ENCODE measurements at places on chromosomes 3 and 15.
A peak's percentile ranks its signal among the peaks of the same experiment; 100 is the strongest.

GRCh38 chr15:24919446-24919845 is 35.3 kb upstream of the SNRPN start:
- no peak for DNase-seq

GRCh38 chr3:125157183-125157582 is 55.4 kb downstream of the SLC12A8 start:
- DNase-seq = no peak

DNA sequence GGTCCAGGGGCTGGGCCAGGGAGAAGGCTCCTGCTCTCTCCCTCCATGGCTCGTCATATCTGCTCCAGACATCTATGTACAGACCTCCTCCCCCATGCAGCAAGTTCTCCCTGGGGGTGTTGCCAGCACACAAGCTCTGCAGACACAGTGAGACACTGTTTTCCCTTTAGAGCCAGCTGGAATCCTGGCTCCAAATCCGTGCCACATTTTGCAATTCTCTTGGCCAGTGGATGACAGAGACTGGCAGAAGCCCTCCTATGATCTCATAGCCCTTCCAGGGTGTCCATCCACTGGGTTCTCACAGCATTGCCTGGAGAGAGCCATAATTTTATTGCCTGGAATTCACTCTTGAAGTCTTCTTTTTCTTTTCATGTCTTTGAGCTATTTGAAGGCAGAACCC is 203.9 kb downstream of the TLE3 start:
- no peak for DNase-seq

- no peak for DNase-seq
Measured at GRCh38 chr3:117728226-117728625, 1018.6 kb downstream of the TUSC7 start.

DNA sequence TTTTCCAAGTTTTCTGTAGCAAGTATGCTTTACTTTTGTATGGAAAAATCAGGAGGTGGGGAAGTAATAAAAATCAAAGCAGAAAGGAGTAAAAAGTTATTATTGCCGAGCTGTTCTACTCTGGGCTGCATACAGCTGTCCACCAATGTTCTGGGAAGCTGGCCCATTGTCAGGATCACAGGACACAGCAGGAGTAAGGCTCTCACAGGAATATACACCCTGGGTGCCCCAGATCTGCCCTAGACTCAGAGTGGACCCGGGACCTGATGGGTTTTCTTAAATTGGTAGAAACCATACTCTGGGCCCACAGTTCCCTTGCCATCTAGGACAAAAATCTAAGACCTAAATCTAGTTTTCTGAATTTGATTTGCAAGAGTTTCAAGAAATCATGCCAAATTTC is 60.4 kb downstream of the TNIK start:
- no peak for DNase-seq

GRCh38 chr3:48187579-48188265 is 495 bp downstream of the CDC25A start:
- no peak for DNase-seq

DNA sequence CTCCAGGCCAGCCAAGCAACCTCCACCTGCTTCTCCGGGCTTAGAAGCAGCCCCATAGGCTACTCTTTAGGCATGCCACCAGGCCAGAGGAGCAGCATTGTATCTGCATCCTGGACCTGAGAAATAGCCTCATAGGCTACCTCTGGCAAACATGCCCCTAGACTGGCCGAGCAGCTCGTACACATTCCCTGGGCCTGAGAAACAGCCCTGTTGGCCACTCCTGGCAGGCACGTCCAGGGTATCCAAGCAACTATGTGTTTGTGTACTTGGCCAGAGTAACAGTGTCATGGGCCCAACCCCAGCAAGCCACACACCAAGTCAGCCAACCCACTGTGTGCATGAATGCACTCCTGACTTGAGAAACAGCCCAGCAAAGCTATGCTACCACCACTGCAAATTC is 498.7 kb upstream of the CDIN1 start:
- DNase-seq = no peak

GRCh38 chr3:180199417-180199995 is 162.8 kb upstream of the PEX5L start:
- DNase-seq = no peak

GRCh38 chr3:175005881-175006280 is 146.7 kb downstream of the NAALADL2 start:
- DNase-seq = no peak

GRCh38 chr15:71149646-71150557 is 34.6 kb downstream of the THSD4 start:
- no peak for DNase-seq

DNA sequence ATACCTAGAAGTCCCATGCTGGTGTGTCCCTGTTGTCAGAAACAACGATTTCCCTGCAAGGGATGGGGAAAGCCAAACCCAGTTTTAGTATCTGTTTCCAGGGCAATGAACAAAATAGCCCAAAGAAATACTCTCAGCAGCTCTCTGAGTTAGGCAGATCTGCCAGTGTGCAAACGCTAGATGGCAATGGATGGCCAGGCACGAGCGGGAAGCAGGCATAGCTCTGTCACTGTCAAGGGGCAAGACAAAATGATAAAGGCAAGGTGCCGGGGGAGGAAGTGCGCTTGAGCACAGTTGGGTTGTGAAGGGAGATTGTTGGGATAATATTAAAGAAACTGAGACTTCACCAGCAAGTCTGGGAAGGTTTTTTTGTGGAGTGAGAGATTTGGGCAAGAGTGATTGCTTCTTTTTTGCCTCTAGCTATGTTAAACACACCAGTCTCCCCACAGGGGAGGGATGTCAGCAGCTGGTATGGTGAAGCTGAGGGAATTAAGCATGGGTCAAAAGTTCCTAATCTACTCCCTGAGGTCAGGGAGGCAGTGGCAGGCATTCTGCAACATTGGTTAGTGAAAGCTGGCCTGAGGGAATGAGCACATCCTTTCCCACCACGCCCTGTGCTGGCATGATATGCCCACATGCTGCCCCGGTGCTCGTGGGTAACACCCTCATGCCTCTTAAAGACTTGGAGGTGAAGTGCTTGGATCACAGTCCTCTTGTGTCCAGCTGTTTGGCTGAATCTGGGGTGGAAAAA is 117.5 kb downstream of the PDCD6IP start:
- no peak for DNase-seq

GRCh38 chr3:48123346-48123745 is 64.9 kb downstream of the CDC25A start:
- DNase-seq = no peak

DNA sequence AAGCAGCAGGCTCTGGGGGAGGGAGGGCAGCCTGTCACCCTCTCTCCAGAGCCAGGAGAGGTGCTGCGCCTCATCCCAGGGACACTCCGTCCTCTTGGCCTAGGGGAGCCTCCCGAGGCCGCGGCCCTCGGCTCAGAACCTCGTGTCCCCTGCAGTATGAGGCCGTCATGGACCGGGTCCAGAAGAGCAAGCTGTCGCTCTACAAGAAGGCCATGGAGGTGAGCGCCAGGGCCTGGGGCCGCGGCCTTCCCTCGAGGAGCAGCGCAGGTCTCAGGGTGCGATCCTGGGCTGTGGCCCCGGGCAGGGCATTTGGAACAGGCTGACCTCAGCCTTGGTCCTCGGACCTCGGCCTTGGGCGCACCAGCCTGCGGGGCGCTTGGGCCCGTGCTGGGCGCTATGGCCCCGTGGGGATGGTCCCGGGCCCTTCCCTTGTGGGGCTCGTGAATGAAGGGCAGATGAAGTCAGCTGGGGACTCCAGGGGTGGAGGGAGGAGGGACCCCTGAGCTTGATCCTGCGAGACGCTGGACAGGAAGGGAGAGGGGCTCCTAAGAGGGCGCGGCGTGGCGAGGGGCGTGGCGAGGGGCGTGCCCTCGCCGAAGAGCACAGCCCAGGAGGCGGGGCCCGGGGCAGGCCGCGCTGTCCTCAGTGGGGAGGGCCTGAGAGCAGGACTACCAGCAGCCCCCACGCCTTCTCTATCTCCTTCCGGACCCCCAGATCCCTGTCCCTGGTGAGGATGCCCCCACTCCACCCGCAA is 32.9 kb downstream of the PSTPIP1 start:
- DNase-seq = peak; percentile 1

DNA sequence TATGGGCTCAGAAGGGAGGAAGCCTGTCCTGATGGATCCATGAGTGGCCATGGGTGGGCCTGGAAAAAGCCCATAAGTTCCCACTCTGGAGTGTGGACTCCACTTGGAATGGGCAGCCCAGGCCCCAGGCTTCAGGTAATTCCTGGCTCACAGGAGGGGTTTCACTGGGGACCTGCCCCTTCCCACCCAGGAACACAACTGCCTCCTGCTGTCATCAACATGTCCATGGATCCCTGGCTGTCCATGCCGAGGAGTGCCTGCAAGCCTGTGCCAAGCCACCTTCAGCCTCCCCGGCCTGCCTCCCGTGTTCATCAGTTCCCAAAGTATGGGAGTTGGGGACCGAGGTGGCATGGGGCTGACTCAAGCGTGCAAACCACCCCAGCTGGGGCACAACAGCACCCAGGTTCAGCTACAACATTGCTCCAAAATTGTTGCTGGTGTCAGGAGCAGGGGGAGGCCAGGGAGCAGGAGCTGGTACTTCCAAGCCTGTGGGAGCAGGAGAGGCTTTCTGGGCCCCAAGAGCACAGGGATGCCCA is 470.9 kb upstream of the ARL6 start:
- no peak for DNase-seq

DNA sequence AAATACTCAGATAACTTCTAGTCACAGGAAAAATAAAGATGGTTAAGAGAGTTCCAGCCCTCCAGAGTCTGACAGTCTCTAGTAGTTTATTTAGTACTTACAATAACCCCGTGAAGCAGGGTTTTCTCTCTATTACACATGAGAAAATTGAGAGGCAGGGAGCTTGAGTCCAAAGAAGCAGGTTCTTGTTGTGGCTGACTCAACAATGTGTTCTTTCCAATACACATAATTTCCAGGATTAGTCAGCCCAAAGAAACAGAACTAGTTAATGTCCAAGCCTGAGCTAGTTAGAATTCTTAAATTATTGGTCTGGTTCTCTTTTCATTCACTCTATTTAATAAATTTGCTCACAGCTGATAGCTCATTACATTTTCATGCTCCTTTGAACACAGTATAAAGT is 49.9 kb downstream of the ALDH1A2 start:
- DNase-seq = no peak

GRCh38 chr15:68623301-68623892 is 44.6 kb downstream of the CORO2B start:
- DNase-seq = no peak

GRCh38 chr3:74351213-74351612 is 263.2 kb downstream of the CNTN3 start:
- DNase-seq = no peak

DNA sequence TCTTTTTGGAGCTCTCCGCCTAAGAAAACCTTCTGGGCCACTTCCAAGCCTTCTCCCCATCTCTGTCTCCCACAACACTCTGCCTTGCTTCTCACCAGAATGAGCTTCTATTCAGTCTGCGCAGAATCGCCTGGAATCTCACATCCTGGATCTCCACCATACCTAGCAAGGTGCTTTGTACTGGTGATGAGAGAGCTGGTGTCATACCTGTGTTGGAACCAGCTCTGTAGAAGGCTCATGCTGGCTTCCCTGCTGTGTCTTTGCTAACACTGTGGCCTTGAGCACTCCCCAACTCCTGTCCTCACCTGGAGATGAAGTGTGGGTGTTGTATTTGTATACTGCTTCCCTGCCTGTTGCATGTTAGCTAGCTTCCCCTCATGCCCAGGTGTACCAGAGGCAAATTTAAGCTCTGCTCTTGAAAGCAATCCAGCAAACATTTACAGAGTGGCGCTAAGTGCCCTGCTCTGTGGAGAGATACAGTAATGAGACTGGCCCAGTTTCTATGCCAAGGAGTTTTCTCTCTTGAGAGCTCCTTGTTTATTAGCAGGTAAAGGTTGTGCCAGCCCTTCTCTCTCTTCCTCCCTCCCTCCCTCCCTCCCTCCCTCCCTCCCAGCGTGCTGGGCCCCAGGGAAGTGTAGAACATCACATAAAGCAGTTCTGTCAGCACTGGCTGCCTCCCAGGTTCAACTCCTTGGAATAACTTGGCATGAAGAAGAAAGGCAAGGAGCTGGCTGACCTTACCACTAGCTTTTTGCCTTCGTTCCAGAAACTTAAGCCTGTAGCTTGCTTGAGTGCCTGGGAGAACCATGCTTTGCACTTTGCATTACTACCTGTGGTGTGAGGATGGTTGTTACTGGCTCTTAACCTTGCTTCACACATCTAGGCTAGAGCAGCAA is 54.9 kb downstream of the TRIM71 start:
- DNase-seq = no peak

- DNase-seq = no peak
Measured at GRCh38 chr3:57140894-57141293, 24.3 kb downstream of the IL17RD start.

DNA sequence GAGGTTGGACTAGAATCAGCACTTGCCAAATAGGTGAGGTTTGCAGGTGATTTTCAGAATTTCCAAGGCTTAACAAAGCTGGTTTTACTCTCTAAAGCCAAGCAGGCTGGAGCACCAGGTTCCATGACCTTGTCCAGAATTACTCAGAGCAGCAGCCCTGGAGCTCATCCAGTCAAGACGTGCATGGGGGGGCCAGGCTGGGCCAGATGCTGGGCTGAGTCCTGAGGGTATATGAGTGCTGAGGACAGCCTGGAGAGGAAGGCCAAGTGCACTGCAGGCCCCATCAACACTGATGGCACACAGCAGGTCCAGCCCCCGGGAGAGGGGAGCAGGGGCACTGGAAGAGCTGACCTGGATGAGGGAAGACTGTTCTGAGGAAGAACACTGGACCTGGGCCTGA is 3.0 kb upstream of the TXNRD3 start:
- DNase-seq = no peak

GRCh38 chr3:166713787-166714186 is 666.3 kb downstream of the ZBBX start:
- DNase-seq = no peak

GRCh38 chr3:65905771-65906170 is 132.9 kb downstream of the MAGI1 start:
- DNase-seq = no peak

DNA sequence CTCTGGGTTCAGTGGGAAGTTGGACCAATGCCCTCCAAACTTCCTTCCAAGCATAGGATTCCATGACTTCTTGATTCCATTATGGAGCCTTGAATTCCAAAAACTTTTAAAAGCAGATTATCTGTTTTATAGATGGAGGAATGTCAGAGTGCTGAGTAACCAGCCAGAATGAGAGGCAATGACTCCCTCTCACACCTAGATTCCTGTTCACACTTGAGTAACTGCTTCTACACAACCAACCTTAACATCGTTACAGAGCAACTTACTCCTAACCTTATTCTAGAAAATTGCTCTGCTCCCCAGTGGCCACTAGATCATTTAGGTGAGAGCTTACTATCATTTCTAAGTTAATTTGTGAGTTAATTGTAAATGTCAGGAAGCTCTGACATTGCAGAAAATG is 24.2 kb upstream of the NR2F2 start:
- DNase-seq = no peak

GRCh38 chr3:177795216-177795615 is 597.9 kb upstream of the TBL1XR1 start:
- no peak for DNase-seq

- DNase-seq = no peak
Measured at GRCh38 chr3:128950223-128950938, 43.5 kb downstream of the CFAP92 start.

GRCh38 chr3:72924055-72924454 is 36.2 kb downstream of the GXYLT2 start:
- DNase-seq = no peak

DNA sequence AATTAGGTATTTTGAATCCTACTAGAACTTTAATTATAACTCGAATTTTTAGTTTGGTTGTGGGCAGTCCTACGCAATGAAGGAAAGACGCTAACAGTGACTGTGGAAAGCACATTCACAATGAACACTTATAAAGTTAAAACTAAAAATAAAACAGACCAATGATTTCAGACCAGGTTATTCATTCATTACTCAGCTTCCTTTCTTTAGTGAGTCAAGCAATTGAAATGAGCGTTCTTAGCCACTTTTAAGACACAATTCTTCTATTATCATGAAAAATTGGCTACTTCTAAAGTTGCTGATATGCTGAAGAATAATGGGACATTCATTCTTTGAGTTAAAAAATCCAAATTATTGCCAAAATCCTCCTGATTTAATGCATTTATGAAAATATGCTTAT is 66.0 kb upstream of the CMSS1 start:
- no peak for DNase-seq

Measured in CD4-positive, alpha-beta T cell treated with Interferon alpha-2 for 1 hour (primary cell).